Activated naive CD8-positive, alpha-beta T cell treated with anti-CD3 and anti-CD28 coated beads, Interleukin-2, amount 50 U/mL, for 16 hours (primary cell): ENCODE measurements at places on chromosomes 11 and 22.

DNA sequence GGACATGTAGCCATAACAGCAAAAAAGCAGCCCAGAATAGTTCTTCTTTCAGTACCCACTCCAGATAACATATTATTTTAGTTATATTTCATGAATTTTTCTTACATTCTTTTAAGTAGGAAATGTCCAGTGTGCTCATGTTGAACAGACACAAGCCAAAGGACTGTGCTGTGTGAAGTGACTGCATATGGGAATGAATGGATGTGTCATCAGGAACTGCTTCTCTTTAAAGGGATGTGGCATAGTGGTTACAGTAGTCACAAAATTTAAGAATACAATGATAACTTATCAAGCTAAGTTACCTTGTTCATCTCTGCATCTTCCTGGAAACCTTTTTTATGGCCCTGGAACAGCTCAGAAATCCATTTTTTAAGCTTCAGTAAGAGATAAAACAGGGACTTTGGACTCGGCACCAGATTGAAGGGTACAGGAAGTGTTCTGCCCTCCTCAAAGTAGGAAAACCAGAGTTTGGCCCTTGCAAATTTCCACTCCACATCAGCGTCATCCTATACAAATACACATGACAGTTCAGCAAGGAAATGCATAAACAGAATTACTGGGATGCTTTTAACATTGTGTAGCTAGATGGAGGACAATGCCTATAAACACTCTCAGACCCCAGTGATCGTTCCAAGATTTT lies 112.8 kb downstream of the TRPC6 start:
- no peak for DNase-seq

DNA sequence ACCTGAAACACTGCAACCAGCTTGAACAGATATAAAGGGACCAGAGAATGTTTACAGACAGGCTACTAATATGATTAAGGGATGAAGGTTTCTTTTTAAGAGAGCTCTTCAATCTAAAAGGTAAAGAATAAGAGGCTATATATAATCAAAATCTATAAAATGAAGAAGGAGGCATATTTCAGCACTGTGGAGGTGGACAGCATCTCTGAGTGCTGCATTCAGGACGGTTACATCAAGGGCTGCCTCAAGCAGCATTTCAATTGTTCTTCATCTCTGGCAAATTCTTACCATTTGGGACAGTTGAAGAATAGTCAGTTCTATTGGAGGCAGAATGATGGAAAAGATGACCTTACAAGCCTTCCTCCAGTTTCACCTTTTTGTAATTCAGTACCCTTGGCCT lies 139.6 kb upstream of the LMO1 start:
- DNase-seq = no peak

GRCh38 chr22:41368543-41369423 lies 13.0 kb upstream of the TEF start:
- DNase-seq = no peak

GRCh38 chr11:106848526-106848925 lies 169.8 kb downstream of the GUCY1A2 start:
- no peak for DNase-seq

DNA sequence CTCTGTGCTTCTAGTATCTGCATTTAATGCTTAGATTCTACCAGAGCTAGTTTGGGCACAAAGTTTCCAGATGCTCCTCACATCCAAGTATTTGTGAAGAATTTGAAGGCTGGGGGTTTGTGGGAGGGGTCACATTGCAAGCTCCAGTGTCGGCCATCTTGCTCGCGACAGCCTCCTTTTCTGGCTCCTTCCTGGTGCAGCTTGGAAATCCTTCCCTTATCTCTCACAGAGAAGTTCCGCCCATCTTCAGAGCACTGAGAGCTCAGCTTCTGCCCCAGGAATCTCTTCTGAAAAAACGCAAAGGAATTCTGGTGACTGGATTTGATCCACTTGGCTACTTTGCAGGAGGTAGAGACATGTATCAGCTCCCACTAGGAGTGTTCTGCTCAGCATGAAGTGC lies 497.5 kb downstream of the TBC1D22A start:
- no peak for DNase-seq

GRCh38 chr11:27387362-27387761 lies 24.3 kb upstream of the CCDC34 start:
- DNase-seq = no peak
